ENCODE measurements at places on chromosomes 2 and 18.

- no peaks in the 10 kb centered on the region for H3K4me1 ChIP-seq
- no peaks in the 10 kb centered on the region for H3K36me3 ChIP-seq
Measured at GRCh38 chr2:230542751-230543150, 126.8 kb downstream of the SP100 start.

DNA sequence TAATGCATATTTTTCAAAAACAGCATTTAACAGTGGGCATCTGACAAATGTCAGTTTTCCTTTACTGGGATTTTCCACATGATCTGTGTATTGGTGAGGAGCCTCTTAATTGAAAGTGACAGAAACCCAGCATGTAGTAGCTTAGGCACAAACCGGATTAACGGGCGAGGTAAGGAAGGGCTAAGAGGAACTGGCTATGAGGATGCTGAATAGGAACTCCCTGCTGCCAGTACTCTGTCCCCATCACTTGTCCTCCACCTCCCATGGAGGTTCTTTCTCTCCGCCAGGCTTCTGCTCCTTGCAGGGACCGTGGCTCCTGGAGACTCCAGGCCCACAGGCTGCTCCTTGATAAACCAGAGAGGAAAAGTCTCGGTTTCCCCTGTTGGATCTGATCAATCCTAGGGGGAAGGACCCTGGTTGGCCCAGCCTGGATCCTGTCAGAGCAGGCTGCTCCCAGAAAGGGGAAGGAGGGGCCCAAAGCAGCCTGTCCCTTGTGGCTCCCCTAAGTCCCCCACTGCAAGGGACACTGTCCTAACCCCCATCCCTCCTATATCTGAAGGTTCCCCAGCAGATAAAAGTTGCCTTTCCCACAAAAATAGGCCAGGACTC lies 10.3 kb downstream of the TEX44 start:
- no peak for DNase-seq
- no peaks in the 10 kb centered on the region for H3K27me3 ChIP-seq
- H3K4me3 ChIP-seq = peak overlapping the region; percentile 59
- H3K4me1 ChIP-seq = peaks cover 41% of the 10 kb centered on the region
- no peaks in the 10 kb centered on the region for H3K36me3 ChIP-seq

- H3K4me3 ChIP-seq = no peak overlapping the region
- H3K36me3 ChIP-seq = peaks cover 30% of the 10 kb centered on the region
- DNase-seq = no peak
- no peaks in the 10 kb centered on the region for H3K27me3 ChIP-seq
Measured at GRCh38 chr2:190677255-190677654, 28.4 kb downstream of the NAB1 start.

- no peaks in the 10 kb centered on the region for H3K27me3 ChIP-seq
- DNase-seq = no peak
Measured at GRCh38 chr2:151423760-151424159, 14.1 kb downstream of the RIF1 start.

DNA sequence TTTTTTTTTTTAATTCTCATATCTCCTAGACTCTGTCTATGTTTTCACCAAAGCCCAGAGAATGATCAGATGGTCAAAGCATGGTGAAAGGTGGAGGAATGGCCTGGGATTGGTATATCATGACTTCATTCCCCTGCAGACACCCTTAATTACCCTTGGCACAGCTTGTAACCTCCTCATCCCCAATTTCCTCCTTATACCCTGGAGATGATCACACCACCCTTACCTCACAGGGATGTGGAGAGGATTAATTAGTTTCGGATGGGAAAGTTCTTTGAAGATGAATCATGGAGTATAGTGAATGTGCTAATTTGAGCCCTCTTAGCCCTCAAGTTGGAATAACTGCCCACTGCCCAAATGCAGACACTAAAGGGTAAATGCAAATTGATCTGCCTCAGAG lies 138.0 kb upstream of the LYPD6 start:
- H3K27me3 ChIP-seq = no peaks in the 10 kb centered on the region
- peak overlapping the region; percentile 73 for H3K27ac ChIP-seq
- H3K36me3 ChIP-seq = no peaks in the 10 kb centered on the region
- no peak overlapping the region for H3K4me3 ChIP-seq
- H3K4me1 ChIP-seq = peaks cover 12% of the 10 kb centered on the region

DNA sequence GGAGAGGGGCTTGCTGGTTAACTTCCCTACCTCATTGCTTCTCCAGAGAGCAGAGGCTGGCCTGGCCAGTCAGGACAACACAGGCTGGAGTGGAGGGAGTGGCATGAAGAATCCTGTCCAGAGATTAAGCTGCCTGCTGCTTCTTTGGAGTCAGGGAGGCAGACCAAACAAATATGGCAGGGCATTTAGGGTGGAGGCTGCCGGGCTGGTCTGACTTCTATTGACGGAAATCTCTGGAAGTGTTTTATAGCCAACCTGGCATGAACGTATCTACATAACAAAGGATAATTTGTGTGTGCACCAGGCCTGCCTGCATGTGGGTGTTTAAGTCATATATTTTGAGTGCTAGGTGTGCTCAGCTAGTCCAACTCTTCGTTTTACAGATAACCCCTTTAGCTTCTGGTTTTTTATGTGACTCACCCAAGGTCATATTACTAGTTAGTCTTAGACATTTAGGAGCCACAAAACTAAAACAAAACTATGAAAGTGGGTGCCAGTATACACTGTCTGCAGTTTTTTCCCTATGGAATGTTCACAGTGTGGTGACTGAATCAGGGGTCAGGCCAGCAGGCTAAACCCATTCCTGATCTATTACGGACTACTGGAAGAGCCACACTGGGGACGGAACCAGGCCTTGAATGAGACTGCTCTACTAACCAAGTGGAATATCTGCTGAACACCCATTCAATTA lies 5.5 kb downstream of the NPC1 start:
- H3K4me3 ChIP-seq = no peak overlapping the region
- DNase-seq = no peak
- H3K27ac ChIP-seq = peak overlapping the region; percentile 12
- peaks cover 66% of the 10 kb centered on the region for H3K4me1 ChIP-seq
- H3K27me3 ChIP-seq = no peaks in the 10 kb centered on the region
- H3K36me3 ChIP-seq = peaks cover 26% of the 10 kb centered on the region

DNA sequence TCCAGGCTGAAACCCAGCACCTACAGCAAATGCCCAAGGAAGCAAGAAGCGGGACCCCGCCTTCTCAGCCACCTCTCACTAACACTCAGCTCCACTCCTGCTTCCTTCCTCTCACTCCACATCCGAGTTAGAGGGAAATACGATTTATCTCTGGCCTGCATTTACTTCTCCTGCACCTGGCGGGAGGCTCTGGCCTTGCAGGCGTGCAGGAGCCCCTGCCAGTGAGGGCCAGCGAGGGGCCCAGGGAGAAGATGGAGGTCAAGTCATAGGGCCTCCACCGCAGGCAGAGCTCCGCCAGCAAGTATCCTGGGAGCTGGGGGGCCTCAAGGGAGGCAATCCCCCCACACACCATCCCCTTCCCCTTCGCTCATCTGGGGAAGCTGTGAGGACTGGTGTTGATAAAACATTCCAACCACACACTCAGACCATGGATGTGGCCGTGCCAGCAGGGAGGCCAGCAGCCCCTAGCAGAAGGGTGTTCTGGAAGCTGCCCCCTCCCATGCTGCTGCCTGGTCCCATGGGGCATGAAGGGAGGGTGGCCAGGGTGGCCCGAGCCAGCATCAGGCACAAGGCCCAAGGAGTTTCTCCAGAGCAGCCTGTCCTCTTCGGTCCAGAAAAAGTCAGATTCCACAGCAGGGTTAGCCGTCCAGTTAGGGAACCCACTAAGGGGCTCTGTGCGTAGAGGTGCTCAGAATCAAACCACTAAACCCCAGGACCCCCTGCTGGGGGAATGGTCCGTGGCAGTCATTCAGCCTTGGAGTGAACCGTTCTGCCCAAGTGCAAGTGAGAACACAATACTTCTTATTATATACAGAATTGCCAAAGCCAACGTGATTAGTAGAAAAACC lies 91.2 kb downstream of the HDAC4 start:
- no peak overlapping the region for H3K4me3 ChIP-seq
- peaks cover 3% of the 10 kb centered on the region for H3K27me3 ChIP-seq
- H3K36me3 ChIP-seq = peaks cover 15% of the 10 kb centered on the region
- no peak for DNase-seq

DNA sequence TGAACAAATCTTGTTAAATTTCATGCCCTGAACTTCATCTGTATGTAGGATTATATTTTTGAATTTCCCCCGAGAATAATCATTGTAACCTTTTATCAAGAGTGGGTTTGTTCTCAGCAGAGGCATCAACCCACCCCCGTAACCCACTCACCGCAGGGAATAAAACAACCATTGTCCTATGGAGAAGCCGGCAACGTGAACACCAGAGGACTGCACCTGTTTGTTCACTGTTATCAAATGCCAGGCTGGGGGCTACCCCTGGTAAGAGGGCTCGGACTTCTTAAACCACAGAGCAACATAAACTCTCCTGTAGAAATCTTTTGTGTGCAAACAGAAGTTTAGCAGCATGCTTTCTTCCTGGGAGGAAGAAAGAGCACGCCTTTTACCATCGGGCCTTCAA lies 610.4 kb downstream of the ERBB4 start:
- no peaks in the 10 kb centered on the region for H3K36me3 ChIP-seq
- H3K27ac ChIP-seq = no peak overlapping the region
- no peaks in the 10 kb centered on the region for H3K4me1 ChIP-seq
- no peaks in the 10 kb centered on the region for H3K27me3 ChIP-seq
- no peak overlapping the region for H3K4me3 ChIP-seq

- no peaks in the 10 kb centered on the region for H3K36me3 ChIP-seq
- peaks cover 44% of the 10 kb centered on the region for H3K27me3 ChIP-seq
Measured at GRCh38 chr2:27262379-27263286, at the start of gene SLC30A3. TSS of gene SLC30A3 (minus strand) at chr2:27263047. CDS start at chr2:27262906, 141 bp downstream.

GRCh38 chr2:109164739-109165221 lies 35.8 kb downstream of the SH3RF3 start:
- H3K4me1 ChIP-seq = peaks cover 5% of the 10 kb centered on the region
- H3K36me3 ChIP-seq = peaks cover 22% of the 10 kb centered on the region
- peaks cover 2% of the 10 kb centered on the region for H3K27me3 ChIP-seq
- no peak for DNase-seq
- no peak overlapping the region for H3K27ac ChIP-seq

Data from nephron progenitor cell (in vitro differentiated cells).